ENCODE measurements at places on chromosomes 13 and 19.

DNA sequence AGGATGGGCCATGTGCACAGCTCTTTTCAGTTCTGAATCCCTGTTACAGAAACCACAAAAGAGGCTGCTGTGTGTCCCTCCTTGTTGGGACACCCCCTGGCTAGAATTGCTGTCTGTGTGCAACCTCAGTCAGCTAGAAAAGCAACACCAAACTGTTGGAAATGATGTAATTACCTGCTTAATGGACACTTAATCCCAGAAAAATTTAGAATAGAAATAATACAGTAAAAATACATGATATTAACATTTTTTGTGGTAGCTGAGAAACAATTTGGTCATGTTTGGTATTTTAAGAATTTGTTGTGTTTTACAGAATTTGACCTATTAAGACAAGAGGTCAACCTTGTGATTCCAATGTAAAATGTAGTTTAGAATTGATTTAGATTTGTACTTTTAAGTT, 46.8 kb downstream of the FAM124A start:
- DNase-seq = no peak

DNA sequence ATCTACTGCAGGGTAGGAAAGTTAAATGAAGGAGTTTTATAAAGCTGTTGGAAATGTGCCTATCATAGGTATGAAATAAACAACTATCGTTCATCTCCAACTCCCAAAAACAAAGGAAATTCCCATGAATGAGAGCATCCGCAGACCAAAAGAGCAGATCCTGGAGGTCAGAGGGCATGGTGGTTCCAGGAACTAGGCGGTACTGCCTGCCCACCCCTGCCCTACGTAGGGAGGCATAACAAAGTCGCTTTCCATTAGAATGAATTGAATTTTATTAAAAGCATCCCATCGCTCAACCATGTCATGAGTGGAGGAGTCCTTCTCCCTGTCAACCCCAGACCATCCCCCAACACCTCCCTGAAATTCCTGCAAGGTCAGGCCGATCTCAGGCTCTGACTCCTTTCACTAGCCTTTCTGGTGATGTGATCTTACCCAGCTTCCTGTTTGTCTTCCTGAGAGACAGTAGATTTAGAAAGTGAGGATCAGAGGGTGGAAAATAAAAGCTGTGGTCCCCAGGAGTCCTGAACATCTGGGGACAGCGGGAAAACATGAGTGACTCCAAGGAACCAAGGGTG, at the start of gene CLEC4M:
CLEC4M (plus strand) TSS at position 525 of the 575 bp plus-strand sequence; CDS start at position 549, 24 bp downstream.
- no peak for DNase-seq

- DNase-seq = no peak
These were observed 1.0 kb upstream of the PCDH8 start for GRCh38 chr13:52849291-52850071.

GRCh38 chr13:113916330-113916815, 52.5 kb upstream of the GAS6 start:
- DNase-seq = no peak

DNA sequence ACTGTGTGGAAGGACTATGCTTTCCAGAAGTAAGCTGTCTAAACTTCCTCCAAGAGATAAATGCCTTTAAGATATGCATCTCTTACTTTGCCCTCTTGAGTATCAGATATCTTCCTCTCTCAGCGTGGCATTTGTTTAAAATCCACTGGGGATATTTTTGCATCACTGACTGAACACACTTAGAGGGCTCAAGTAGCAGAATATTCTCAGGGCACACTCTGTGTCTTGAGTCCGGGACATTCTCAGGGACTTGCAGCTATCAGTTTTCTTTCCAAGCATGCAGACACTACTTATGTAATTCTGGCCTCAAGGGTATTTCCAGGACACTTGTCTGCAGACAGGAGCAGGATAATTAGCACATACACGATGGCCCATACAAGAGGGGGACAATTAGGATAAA, 84.7 kb downstream of the ERCC5 start:
- DNase-seq = no peak

DNA sequence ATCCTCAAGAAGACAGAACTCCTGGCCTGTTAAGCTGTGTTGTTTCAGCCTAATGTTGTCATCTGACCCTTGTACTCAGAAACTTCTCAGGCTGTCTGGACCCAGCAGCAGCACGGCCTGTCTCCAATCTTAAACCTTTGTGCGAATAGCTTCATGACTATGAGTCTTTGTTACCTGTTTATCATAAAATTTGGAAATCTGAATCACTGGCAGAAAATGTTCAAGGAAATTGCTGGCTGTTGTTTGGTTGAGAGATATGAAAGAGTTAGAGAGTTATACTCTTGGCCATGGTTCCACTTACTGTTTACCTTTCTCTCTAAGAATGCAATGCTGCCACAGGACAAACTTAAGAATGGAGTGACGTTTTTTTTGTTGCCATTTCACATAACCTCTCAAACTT, 59.6 kb downstream of the EFNB2 start:
- no peak for DNase-seq

DNA sequence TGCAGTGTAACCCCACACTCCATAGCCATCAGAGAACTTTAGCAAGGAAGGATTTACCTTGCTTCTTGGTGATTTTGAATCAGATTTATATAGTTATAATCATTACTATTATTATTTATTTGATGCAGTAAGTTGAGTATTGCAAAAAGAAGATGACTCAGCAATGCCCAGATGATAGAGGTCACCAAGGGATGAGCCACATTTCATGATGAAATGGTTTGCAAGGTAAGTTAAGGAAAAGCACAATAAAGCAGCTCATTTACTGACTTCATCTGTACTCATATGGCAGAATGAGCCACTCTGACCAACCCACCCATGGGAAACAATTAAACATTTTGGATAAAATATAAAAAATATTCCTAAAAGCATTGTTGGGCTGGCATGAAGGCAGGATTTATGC, 59.1 kb downstream of the AKAP11 start:
- no peak for DNase-seq

DNA sequence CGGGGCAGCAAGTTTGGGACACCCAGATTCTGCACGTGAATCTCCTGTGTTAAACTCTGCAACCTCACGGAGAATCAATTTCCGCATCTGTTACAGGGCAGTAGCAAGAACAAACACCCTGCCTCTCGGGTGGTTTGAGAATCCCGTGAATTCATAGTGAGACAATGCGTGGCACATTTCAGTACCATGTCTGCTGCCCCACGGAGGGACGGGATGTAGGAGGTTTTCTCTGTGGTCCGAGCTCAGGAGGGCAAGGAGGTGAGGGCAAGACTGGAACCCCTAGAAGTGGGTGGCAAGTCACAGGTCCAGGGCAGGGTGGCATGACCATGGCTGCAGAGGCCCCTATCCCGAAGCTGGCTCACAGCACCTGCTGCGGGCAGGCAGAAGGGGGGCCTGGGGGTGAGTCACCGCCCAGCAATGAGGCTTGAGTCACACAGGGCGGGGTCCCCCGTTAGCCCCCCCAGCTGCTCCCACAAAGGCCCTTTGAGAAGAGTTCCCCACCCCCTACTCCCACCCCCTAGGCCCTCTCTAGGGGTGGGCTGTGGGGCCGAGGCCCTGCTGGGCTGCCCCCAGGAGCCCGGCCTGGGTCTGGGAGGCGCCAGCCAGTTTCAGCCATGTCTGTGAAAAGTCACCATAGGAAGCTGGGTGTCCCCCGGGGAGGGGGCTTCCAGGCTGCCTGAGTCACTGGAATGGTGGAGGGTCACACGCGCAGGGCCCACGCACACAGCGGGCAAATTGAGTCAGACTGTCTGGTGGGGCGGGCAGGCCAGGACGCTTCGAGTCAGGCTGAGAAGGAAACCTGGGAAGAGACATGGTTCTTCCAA, 25.8 kb upstream of the NANOS3 start:
- DNase-seq = no peak

DNA sequence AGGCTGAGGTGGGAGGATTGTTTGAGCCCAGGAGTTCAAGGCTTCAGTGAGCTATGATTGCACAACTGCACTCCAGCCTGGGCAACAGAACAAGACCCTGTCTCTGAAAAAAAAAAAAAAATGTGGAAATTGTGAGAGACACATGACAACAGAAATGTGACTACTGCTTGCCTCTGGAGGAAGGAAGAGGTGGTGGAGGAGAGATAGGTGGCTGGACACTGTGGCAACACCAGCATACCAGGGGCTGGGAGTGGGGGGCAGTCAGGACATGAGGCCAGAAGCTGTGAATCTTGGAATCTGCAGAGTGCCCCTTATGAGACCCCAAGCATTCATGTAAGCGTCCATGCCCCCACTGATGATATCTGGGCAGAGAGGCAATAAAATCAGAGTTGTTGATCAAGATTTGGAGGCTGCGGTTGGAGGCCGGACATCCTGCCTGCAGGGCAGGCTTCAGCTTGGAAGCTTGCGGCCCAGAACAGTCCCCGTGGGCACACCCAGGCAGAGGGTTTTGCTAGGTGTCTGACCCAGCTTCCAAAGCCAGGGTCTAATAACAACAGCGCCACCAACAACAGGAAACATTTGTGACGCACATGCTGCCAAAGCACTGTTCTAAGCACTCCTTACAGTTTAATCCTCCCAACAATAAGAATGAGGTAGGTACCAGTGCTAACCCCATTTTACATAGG, 16.9 kb downstream of the FAM187B start:
- DNase-seq = peak; percentile 33

GRCh38 chr13:23983671-23984070, 86.4 kb upstream of the C1QTNF9B start:
- DNase-seq = no peak

DNA sequence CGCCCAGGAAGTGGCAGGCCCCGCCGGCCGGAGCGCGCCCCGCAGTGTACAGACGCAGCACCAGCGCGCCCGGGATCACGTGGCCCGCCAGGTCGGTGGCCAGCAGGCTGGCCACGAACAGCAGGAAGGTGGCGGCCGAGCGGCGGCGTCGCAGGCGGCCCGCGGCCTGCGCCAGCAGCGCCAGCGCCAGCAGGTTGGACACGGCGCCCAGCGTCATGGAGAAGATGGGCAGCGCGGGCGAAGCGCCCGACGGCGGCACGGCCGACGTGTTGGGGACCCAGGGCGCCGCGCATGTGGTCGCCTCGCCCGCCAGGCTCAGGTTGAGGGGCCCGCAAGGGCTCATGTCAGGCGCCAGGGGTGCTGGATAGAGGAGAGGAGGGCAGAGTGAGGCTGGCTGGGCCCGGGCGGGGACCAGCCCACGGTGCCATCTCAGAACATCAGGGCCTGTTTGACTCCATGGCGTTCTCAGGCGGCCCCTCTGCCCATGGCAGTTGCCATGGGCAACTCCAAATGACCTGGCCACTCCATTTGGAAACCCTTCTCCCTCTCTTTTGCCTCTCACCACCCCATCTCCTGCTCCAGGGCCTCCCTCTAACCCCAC, 1.1 kb downstream of the PTGER1 start:
- no peak for DNase-seq

DNA sequence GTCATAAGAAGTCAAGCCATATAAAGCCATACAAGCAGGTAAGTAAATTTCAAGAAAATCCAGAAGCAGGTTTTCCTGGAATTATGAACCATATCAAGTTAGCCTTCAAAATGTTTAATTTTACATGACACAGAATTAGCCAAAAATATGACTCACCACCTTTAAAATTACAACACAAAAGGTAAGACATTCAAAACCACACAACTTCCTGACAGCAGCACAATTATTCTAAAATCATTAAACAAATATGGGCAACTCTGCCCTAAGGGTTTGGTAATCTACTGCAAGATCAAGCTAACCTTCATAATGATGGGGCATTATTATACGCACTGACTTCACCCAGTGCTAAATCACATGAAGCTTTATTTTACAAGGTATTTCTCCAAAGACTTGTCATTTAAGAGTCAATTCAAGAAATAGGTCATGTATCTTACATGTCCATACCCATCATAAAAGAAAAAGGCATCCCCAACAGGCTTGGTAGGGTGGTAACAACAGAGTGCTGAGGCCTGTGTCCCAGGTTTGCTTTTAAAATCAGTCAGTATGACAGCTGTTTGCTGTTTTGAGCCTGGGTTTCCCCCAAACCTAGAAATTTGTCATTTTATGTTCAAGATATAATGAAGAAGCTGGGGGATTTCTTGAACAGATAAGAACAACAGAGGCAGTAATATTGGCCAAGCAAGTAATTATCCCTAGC, 15.2 kb downstream of the RCBTB1 start:
- DNase-seq = no peak

GRCh38 chr19:47155148-47155547, 24.5 kb downstream of the SAE1 start:
- no peak for DNase-seq

DNA sequence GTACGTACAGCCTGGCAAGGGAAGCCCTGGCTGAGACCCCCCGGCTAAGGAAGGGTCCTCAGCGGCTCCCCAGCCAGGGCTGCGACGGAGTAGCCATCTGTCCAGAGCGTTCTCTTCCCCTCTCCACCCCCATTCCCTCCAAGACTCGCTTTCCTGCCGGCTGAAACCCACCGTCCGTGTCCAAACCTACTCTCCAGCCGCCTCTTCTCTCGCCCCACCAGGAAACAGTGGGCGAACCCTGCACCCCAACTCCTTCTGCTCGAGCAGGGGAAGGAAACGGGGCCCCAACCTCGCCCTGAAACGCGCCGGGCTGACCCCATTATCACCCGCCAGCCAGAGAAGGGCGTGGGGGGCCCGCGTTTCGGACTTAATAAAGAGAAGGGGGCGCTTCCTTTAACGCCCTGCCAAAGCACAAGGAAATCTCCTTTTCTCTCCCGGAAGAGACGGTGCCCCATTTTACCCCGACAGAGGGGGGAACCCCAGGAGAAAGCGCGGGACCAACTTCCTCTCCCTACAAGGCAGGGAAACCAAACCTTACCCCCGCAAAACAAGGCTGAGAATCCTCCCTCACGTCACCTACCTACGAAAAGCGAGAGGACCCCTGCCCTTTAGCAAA, 2.5 kb downstream of the ZC3H4 start:
- DNase-seq = no peak

DNA sequence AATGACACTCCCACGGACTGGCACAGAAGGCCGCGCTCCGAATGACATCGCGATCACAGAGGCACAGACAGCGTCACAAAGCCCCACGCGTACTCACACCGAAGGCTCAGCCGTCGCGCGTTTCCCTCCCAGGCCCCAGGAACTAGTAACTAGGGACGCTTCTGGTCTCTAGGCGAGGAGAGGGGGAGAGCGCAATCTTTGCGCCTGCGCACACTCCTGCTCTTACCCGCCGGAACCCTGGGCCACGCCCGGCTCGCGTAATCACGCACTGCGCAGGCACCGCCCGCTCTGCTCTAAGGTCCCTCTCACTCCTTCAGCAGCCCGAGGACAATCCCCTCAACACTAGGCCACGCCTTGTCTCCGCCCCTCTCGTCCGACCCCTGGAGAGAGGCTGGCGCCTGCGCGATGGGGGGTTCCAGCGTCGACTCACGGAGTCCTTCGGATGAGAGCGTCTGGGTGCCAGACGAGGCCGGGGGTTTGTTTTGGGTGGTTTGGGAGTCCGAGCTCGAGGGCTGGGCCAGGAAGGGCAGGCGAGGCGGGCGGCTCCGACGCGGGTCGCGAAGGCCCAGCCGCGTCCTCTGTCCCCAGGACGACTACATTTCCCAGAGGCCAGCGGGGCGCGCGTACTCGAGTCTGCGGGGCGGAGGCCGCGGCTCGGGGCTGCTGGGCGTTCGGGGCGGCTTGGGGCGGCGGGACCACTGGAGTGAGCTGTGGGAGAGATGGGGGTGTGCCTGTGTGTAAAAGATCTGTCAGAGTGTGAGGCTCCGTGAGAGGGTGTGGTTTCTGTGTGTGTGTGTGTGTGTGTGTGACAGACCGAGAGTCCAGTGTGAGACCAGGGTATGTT, at the start of gene ZNF471:
ZNF471 (plus strand) TSS at position 410 of the 844 bp plus-strand sequence. CDS start 3,717 bp downstream, outside the sequence.
- peak; percentile 98 for DNase-seq
